ENCODE measurements at places on chromosomes 1 and 21.

- no peak for DNase-seq
Observed at GRCh38 chr1:162605225-162605927, 26.9 kb upstream of the DDR2 start.

DNA sequence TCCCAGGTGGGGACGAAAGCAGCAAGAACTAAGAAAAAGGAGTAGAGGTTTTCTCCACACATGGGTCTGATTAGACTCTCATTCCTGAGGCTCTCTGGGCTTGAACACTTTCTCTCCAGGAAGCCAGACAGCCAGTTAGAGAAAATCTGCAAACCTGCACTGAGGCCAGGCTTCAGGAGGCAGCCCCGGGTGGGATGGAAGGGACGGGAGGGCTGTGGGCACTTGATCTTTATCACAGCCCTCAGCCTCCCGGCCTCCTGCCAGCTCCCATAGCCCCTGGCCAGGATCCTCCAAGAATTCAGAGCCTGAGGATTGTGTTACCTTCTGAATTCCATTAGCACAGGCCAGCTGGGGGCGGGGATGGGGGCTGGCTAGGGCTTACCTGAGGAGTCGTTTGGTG is 40.1 kb downstream of the SERTAD4 start:
- no peak for DNase-seq

- no peak for DNase-seq
Observed at GRCh38 chr1:50527249-50527986, 104.2 kb upstream of the DMRTA2 start.

- DNase-seq, result no peak
Observed at GRCh38 chr1:230166366-230167132, 99.5 kb downstream of the GALNT2 start.

GRCh38 chr1:116377541-116378529 is 4.8 kb downstream of the ATP1A1 start:
- DNase-seq, result no peak

DNA sequence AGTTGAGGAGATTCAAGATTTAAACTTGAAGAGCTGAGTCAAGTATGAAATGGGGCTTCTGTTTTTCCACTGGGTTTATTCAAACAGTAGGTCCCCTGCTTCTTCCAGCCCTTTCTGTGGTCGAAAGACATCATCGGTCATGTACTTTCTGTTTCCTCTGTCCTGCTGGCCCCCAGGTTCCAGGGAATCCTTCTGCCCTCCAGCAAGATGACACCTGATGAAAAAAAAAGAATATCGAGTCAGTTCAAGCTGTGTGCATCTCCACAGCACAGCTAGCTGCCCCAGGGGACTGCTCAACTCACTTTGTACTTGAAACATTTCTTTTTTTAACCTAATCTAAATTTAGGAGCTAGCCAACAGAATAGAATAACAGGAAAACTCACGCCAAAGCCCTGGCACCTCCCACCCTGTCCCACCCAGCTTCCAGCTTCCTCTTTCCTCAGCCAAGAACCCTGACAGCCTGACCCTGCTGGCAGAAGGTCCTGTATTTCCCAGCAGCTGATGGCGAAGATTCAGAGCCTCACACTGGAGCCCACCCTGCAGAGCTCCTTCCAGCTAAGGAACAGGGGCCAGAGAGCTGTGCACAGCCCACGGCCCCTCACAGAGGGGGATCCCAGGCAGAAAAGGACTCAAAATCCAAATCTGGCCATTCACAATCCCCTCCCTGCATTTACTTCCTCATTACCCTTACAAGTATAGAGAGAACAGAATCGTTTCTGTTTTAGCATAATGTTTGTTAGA is 176.5 kb downstream of the PSMG1 start:
- no peak for DNase-seq

DNA sequence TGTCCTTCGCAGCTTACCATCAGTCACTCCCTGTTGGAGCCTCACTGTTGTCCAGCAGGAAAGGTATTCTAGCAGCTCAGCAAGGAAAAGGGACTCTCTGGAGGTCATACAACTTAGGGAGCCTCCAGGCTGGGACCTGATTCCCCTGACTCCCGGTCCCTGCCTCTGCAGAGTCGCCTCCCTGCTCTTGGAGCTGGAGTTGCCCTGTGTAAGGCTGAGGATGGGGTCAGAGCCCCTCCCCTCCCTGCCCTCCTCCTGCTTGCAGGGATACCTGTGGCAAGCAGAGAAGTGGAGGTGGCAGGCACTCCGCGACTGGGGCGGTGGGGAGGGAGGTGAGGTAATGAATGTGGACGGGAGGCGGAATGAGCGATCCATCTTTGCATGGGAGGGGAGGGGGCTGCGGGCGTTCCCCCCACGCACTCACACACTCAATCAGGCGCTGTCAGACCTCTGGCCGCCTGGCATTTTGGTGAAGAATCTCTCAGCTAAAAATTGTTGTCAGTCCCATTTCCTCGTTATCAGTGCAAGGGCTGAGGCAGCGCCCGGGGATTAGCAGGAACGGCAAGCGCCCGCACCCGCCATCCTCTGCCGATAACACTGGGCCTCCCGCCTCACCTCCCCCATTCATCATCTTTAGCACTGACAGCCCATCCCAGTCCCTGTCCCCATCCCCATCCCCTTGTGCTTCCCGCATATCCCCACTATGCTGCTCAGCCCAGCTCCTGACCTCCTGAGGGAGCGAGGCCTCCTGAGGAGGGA is 64.3 kb downstream of the TMEM53 start:
- no peak for DNase-seq

GRCh38 chr1:17665950-17666720 is 89.0 kb upstream of the ACTL8 start:
- peak; percentile 30 for DNase-seq

GRCh38 chr1:219507437-219507836 is 105.5 kb downstream of the ZC3H11B start:
- no peak for DNase-seq

DNA sequence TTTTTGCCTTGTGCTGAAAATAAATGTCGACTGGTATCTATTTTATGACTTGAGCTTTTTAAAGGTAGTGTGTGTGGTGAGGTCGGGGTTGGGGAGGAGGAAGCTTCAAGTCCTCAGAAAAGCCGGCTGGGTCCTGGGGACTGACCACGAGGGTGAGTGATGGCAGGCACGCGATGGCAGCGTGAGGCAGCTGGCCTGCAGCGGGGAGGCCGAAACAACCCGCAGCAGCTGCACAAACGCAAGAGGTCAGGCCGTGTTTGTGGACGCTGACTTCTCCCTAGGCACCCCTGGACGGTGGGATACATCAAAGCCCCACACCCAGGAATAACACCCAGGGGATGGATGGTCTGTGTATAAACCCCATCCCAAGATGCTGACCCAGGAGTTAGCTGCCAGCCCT is 51.4 kb downstream of the ZBTB18 start:
- DNase-seq, result no peak

GRCh38 chr1:36386265-36387140 is 779 bp upstream of the STK40 start:
- DNase-seq, result peak; percentile 24

- DNase-seq, result no peak
Observed at GRCh38 chr1:212650228-212650627, 41.7 kb downstream of the ATF3 start.

- DNase-seq, result no peak
Observed at GRCh38 chr1:11777658-11778322, 15.8 kb downstream of the C1orf167 start.

DNA sequence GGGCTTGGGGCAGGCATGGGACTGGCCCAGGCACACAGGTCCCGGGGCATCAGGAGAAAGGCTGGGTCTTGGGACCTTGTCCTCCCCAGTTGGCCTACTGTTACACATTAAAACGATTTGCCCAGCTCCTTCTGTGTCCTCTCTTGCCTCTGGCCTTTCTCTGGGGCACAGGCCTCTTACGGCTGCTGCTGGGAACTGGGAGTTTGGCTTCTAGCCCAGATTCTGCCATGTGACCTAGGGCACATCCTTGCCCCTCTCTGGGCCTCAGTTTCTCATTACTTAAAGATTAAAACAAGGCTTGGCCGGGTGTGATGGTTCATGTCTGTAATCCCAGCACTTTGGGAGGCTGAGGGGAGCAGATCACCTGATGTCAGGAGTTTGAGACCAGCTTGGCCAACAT is 14.0 kb downstream of the KDF1 start:
- no peak for DNase-seq

DNA sequence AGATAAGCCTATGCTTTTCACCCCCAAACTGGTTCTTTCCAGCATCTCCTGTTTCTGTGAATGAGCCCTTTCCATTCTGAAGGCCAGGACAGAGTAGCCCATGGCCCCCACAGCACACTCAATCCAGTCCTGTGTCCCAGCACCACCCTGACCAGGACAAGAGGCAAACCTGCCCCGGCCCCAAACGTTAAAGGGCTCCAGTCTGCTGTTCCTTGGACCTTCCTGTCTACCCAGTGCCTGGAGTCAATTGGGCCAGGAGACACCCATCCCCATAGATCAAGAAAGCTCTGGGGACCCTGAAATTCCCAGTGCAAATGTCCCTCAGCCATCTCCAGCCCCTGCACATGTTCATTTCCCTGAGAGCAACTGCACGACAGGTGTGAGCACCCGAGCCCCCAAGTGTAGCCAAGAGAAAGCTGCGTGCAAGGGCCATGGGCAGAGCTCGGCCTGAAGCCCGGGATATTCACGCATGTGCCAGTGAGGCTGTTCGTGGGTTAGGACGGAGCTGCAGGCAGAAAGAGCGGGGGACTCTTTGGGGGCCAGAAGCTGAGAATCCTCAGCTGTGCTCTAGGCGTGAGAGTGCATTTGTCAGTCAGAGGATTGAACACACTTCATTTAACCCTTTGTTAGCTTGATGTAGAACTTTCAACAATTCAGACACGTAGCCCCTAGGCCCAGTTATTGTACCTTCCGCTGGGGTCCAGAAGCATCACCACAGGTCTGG is 4.2 kb upstream of the RIPK4 start:
- DNase-seq, result no peak

GRCh38 chr1:45452503-45452902 is 38.5 kb downstream of the TESK2 start:
- DNase-seq, result no peak

- no peak for DNase-seq
Observed at GRCh38 chr1:53381790-53382401, 54.0 kb upstream of the LRP8 start.

- DNase-seq, result no peak
Observed at GRCh38 chr1:236023926-236024565, 40.8 kb downstream of the NID1 start.

GRCh38 chr21:44799646-44800045 is 2.0 kb downstream of the UBE2G2 start:
- DNase-seq, result no peak

- no peak for DNase-seq
Observed at GRCh38 chr1:188877668-188878067, 1600.0 kb downstream of the BRINP3 start.

GRCh38 chr1:29234471-29234870 is 1.9 kb upstream of the PTPRU start:
- DNase-seq, result no peak

DNA sequence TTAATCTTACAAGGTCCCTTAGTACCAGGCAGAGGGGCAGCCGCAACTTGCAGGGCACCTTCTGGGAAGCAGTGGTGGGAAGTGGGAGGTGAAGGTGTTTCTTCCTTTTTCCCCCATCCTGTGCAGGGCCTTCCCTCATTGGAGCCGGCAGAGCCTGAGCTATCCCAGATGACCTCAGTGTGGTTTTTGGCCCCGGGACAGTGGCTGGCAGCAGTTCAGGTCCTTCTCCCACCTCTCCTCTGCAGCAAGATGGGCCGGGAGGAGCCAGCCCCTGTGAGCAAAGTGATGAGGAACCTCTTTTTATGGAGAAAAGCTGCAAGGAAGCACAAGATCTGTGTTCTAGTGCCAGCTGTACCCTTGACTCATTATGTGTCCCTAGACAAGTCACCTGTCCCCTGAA is 6.8 kb downstream of the PFKFB2 start:
- DNase-seq, result no peak

DNA sequence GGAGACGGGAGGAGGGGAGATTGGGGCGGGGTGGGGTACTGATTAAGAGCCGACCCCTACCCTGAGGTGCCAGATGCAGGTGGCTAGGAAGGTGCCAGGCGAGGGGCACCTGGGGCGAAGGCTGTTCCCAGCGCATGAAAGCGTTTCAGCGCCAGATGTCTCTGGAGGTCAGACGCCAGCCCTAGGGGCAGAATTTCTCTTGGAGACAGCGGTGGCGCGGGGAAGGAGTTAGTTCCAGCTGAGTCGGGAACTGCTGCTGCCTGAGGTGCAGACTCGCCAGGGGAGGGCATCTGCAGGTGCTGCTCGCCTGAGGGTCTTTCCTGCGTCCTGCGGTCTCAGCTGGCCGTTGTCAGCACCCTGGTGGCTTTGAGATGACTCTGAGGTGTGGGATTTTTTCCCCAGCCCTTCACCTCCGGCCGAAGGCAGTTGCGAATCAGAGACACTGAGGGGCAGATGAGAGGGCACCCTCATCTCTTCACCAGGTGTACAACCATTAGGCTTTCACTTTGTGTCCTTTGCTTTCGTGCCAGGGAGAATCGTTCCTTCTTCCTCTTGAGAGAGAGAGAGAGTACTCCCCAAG is 539 bp downstream of the CGN start:
- peak; percentile 33 for DNase-seq

- DNase-seq, result no peak
Observed at GRCh38 chr1:160326418-160326817, 16.6 kb downstream of the COPA start.

- DNase-seq, result no peak
Observed at GRCh38 chr1:28104866-28105467, 16.6 kb upstream of the EYA3 start.

GRCh38 chr1:65105596-65105995 is 42.4 kb upstream of the AK4 start:
- no peak for DNase-seq

GRCh38 chr1:30507401-30508174 is 215.8 kb downstream of the MATN1 start:
- no peak for DNase-seq

DNA sequence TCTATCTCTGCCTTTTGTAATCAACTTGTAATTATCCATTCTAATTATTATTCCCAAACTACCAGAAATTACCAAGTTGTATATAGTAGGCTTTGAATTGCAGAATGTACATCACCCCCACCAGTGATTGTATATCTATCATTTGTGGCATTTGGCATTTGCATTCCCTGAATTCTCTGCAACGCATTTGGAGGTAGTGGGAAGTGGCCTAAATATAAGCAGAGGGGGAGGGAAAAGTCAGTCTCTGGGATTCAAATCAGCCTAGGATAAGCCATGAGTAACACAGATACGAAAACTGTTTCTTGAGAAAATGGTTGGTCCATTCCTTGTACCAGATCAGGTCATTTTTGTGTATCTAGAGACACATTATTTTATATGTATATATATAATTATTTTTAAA is 20.7 kb downstream of the DDX20 start:
- DNase-seq, result no peak

DNA sequence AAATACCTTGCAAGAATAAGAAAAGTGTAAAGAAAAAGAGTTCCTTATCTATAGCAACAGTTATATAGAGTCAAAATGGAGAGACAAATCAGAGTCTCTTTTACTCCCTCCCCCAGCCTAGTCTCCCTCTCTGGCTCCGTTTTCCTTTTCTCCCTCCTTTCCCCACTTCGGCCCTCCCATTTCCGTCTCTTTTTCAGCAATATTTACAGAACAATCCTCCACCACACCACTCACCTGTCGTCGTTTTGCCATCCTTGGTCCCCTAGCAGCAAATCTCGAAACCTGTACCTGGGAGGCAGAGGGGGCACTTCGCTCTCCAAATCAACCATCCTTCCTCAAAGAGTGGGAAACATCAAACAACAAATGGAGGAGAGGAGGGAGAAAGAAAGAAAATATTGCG is 259 bp downstream of the KCNT2 start:
- DNase-seq, result peak; percentile 59
